ENCODE measurements at places on chromosomes 3 and 15.

- no peak for DNase-seq
Observed at GRCh38 chr3:42012383-42012934, 50.6 kb upstream of the ULK4 start.

- no peak for DNase-seq
Observed at GRCh38 chr3:20648294-20648693, 462.3 kb upstream of the SGO1 start.

DNA sequence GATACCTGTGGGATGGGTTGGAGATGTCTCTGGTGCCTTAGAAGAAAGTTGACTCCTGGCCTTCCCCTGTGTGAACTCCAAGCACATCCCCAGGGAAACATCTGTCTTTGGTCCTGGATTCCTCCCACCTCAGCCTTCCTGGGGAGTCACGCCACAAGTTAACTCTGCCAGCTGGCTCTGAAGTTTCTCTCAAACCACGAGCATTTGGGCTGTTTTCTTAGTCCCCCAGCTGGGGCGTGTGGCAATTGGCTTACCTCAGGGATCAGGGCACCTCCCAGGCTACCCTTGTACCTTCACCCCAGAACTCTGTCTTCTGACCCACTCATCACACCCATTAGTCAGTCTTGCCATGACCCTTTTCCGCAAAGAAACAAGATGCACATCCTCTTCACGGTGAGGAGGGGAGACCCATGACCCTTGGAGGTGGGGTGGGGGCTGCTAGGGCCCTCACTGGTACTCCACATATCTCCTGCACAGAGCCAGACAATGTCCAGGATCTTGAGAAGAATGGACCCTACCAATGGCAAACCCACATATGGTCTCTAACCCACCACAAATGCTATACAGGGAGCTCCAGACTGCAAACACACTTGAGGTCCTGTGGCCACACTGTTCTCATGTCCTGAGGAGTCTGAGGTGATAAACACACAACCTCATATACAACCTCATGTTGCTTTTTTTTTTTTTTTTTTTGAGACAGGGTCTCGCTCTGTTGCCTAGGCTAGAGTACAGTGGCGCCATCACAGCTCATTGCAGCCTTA lies 3.9 kb downstream of the NEIL1 start:
- DNase-seq = no peak

DNA sequence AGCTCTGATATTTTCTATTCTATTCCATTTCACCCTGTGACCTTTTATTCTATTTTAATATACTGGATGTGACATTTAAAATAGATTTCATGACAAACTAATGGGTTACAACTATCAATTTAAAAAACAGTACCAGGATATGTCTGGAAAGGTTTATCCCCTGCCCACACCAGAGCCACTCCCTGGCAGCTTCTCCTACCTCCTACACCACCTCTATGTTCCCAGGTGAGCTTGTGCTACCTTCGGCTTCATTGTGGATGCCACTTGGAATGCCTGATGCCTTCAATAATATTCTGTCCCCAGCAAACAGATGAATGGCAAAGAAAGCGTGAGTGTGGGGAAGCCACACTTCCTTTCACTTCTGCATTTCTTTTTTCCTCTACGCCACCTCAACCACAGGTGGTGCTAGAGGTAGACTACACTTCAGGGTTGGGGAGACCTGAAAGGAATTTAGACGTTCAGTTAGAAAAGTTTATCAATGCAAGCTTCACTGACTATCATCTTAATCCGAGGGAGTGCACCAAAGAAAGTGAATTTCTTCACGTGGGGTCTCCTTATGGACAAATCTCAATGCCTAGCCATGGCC lies 213.0 kb downstream of the SSR3 start:
- no peak for DNase-seq

DNA sequence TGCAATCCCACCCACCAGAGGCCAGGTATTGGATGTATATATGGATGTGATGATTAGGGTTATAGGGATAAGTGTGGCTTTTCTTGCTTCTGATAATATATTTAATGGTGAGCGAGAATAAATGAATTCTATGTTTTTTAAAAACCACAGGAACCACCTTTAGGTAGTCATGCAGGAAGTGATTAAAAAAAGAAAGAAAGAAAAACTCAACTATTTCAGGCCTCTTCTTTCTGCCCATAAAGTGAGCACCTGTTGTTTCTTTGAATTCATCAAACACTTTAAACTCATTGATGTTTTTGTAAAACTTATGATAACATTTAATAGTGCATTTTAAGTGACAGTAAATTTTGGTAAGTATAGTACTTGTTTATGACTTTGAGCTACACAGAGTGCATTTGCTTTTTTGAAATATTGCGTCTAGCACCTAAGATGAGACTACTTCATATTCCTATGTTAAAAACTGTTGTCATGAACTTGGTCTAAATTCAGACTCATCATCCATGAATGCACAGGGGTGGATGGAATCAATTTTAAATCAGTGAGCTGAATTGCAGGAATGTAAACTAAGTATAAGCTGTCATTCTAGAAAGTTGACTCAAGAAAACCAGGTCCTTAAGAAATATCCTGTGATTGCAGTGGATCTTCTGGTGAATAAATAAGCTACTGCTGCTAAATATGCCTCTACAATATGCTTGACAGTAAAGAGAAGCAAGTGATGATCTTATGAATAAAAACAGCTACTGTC lies 764.4 kb upstream of the NECTIN3 start:
- no peak for DNase-seq

GRCh38 chr3:152051501-152052404 lies 178.3 kb downstream of the SUCNR1 start:
- DNase-seq = no peak

GRCh38 chr15:44569316-44569715 lies 32.4 kb downstream of the EIF3J start:
- DNase-seq = no peak

DNA sequence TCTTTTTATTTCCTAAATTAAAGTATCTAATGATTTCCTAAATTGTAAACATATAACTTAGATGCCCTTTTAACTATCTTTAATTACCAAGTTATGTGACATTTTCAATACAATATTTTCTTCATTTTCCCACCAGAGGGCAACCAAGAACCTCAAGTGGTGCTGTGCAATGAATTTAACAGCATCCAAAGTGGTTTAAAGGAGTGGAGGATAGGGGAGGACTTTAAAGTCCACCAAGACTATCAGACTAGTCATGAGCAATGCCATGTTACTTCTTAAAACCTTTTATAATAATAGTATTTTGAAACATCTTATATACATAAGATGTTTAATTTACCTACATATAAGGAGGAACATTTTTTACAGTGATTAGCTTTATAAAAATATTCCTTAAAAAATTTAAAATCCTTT lies 74.4 kb downstream of the DLG1 start:
- no peak for DNase-seq

- DNase-seq = no peak
Observed at GRCh38 chr3:36804295-36805055, 40.1 kb upstream of the DCLK3 start.

DNA sequence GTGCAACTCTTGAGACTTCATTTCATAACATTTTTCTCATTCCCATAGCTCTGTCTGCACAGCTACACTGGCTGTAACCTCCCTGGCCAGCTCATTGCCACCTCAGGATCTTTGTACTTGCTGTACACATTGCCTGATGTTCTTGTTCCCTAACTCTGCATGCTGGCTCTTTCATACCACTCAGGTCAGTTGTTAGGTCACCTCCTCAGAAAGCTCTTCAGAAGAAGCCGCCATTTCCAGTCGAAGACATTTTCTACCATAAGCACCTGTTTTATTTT lies 176.2 kb downstream of the AKAP13 start:
- no peak for DNase-seq

GRCh38 chr3:134795746-134796280 lies 753 bp downstream of the EPHB1 start:
- no peak for DNase-seq

- DNase-seq = no peak
Observed at GRCh38 chr3:174023421-174023820, 625.9 kb downstream of the NLGN1 start.

DNA sequence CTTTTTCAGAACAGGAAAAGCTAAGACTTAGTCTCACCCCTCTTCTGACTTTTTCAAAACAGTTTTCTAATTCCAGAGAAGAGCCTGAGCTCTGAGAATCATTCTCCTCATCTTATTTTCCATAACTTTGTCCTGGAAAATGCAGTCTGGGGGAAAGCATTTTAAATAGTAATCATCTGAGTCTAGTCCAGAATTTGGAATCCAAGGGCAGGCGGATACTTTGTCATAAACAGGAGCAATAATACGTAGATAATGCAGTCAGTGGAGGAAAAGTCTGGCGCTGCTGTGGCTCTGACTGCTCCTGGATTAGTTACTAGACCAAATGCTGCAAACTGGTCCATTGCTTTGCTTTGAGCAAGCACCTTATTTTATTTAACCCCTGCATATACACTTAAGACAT lies 285.0 kb downstream of the THSD4 start:
- DNase-seq = no peak

- DNase-seq = no peak
Observed at GRCh38 chr3:150168698-150169097, 198.0 kb upstream of the PFN2 start.

All from stimulated activated CD8-positive, alpha-beta memory T cell treated with anti-CD3 and anti-CD28 coated beads, Interleukin-7, amount 100 ng/mL, for 4 hours (primary cell).